Activated T-cell treated with anti-CD3 and anti-CD28 coated beads, Interleukin-2, amount 50 U/mL, for 4 hours (primary cell): ENCODE measurements at places on chromosomes 2 and 18. TPM values are rescaled to one million over a fixed set of nuclear protein-coding genes. Genes with fewer than 3 reads are reported as not detected.

Gene GEN1
- total RNA-seq = 24.2 TPM

Gene G6PC2
- not detected for total RNA-seq

Gene DOK1
- total RNA-seq = 24.1 TPM

Gene CRYGC
- total RNA-seq = not detected

Gene ELOA2
- not detected for total RNA-seq

Gene GDF7
- 0.03 TPM for total RNA-seq

Gene PARD6G
- total RNA-seq = 0.37 TPM

Gene ASPRV1
- total RNA-seq = 0.74 TPM

Gene VAMP8
- 71.2 TPM for total RNA-seq

Gene CDH7
- total RNA-seq = not detected

Gene ABHD1
- not detected for total RNA-seq

Gene SLC16A14
- 0.43 TPM for total RNA-seq

Gene WDR54
- 32.1 TPM for total RNA-seq

Gene LRP2
- total RNA-seq = not detected

Gene ANO7
- total RNA-seq = 0.60 TPM

Gene GPR39
- total RNA-seq = not detected

Gene KLHL30
- total RNA-seq = not detected

Gene UGT1A9
- not detected for total RNA-seq

Gene FKBP7
- total RNA-seq = 2.9 TPM

Gene RAX
- total RNA-seq = not detected

Gene ADRA2B
- total RNA-seq = 0.40 TPM

Gene CCDC74B
- total RNA-seq = 0.43 TPM

Gene DES
- 0.58 TPM for total RNA-seq

Gene GPR35
- total RNA-seq = 3.5 TPM

Gene METTL5
- 138 TPM for total RNA-seq

Gene ANKRD30B
- total RNA-seq = not detected

Gene PRR30
- not detected for total RNA-seq

Gene LYG2
- total RNA-seq = not detected

Gene PDE1A
- total RNA-seq = not detected

Gene SCN3A
- not detected for total RNA-seq

Gene STPG4
- total RNA-seq = not detected

Gene AMER3
- total RNA-seq = not detected
